ENCODE measurements at places on chromosomes 2 and 18.

DNA sequence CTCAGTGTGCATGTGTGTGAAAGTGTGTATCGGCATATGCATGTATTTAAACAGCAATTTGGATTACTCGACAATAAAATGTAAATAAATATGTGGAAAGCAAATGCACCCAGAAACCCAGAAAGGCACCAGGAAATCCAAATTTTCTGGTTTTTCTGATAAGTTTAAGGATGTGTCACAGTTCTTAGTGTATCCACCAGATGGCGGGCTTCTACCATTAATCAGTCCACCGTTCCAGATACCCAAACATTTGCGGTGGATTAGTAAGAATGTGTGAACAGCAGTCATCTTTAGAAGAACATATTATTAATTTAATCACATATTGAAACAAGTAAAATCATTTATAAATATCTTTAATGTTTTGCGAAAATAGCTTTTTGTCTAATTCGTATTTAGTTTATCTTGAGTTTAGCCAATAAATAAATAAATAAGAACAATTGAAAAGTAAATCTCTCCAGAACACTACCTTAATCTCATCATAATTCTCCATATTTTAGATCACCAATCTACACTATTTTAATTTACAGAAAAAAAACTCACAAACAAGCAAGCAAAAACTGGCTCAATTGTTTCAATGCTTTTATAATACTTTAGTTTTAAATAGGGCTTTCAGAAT is 298.9 kb downstream of the DSEL start:
- peak; percentile 66 for DNase-seq

- peak; percentile 59 for DNase-seq
Observed at GRCh38 chr2:46569061-46569560, 89.7 kb downstream of the TMEM247 start.

DNA sequence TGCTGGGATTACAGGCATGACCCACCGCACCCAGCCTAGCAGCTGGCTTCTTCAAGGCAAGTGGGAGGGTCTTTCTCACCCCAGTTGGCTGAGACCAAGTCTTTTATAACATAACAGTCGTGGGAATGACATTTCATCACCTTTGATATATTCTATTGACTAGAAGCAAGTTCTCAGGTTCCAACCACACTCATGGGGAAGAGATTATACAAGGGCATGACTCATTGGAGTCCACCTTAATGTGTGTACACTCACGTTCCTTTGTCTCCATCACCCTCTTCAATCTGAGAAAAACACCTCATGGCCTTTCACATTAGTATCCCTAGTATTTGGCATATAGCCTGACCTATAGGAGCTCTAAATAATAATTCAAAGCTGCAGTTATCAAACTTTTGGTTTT is 2.8 kb upstream of the BBS5 start:
- no peak for DNase-seq

DNA sequence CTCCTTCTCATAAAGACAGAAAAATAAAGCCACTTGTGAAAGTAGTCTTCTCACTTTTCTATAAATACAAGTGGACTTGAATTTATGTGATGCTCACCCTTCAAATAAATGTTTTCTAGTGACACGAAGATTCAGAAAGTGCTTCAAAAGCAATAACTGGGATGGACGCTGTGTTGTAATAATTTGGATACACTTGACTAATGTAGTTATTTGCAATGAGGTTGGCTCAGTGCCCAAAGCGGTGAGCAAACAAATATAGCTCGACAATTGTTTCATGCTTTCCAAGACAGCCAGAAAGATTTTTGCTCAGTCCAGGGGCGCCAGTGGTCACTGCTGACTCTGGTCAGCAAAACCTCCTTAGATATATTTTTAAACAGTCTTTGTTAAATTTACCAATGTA is 278.6 kb upstream of the KLHL14 start:
- no peak for DNase-seq

DNA sequence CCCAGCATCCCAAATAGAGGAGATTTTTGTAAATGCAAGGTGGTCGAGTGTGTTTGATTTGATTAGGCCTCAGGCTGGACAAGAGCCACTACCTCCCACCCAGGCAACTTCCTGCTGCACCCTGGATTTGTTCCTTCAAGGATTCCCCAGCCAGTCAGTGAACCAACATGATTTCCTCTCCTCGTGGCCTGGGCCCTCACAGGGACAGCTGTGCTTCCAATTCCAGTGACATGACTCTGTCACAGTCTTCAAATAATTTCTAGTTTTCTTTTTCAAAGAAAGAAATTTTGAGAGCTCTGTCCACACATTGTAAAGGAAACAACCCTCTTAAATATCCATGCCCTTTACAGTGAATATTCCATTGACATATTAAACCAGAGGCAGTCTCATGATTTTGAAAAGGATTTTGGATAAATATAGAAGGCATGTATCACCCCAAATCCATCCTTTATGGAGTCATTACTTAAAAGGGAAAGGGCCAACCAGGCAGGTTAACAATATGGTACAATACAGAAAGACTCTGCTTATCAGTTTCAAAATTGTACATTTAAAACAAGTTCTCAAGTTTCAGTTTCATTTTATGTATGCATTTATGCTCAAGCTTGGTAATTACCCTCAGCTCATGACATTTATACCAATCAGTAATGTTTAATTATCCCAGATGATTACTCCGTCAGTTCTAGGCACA is 121.3 kb upstream of the FOSL2 start:
- no peak for DNase-seq

DNA sequence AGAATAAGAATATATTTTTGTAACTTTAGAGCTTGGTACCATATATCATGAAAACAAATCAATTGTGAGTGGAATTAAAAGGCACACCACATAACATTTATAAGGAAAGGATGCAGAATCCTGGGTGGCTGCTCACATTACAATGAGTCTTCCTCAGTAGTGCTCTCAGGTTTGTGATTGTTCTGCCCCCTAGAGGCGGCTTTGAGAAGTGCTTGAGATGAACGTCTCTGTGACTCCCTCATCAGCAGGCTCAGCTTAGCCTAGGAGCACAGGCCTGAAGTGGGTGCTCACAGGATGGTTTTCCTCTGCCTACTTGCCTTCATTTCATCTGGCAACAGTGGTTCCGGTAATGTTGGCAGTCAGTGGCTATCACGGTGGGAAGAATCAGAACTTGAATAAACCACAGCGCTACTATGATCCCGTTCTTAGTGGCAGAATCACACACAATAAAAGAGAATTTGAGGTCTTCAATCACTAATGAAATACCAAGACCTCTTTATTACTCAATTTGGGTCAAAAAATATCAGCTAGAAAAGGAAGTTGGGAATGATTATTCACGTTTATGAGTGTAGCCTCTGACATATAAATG is 38.1 kb upstream of the B4GALT6 start:
- peak; percentile 63 for DNase-seq

DNA sequence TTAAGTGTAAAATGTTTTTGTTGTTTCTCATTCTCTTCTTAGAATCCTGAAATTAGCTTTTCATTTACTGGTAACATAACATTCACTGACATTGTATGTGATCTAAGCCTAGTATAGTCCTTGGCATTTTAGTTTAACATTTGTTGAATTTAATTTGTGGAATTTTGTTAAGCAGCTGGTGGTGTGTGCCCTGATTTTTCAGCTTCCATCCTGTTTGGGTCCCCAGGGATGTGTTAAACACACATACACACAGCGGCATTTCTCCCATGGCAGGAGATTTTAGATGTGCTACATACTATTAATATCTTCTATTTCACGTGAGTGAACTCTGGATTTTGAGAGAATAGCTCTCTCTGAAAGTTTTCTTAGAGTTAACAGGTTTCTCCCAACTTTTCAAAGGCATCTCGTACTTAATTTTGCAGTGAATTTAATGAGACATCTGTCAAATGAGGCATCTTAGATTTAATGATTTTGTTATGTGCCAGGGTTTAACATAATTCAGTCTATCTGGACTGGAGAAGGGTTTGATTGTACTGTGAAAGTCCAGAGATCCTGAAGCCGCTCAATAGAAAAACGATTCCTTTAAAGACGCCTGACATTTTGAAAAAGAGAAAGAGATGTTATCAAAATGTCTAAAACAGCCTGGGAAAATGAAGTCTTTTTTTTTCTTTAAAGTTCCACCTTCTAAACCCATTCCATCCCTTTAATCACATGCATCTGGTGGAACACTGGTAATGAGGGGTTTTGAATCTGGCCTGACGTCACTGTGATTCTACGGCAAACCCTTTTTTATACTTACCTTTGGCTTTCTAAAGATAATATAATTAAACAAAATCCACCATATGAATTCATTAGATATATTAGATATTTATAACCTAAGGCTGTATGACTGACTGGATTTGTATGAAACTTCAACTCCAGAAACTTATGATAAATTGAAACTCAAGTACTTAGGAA is 6.8 kb downstream of the PHLPP1 start:
- DNase-seq = no peak

- DNase-seq = no peak
Observed at GRCh38 chr2:9984217-9984739, 32.8 kb downstream of the GRHL1 start.

GRCh38 chr2:134282629-134283400 is 28.9 kb downstream of the MGAT5 start:
- peak; percentile 65 for DNase-seq

- DNase-seq = no peak
Observed at GRCh38 chr2:73063472-73063871, 8.0 kb downstream of the SFXN5 start.
